ENCODE measurements at places on chromosomes 5 and 9. TPM values are rescaled to one million over a fixed set of nuclear protein-coding genes. Genes with fewer than 3 reads are reported as not detected.

The BRINP1 gene
- not detected for total RNA-seq

The CARTPT gene
- not detected for total RNA-seq

The C8G gene
- 0.76 TPM for total RNA-seq

The RXRA gene
- 22.8 TPM for total RNA-seq

The TAS2R1 gene
- total RNA-seq: not detected

The DNM1 gene
- total RNA-seq: 2.4 TPM

The ACTBL2 gene
- not detected for total RNA-seq

The FOXD4L3 gene
- total RNA-seq: not detected

The PCDHGB1 gene
- 0.48 TPM for total RNA-seq

The ROR2 gene
- not detected for total RNA-seq

The DMRT3 gene
- not detected for total RNA-seq

The SLC24A2 gene
- not detected for total RNA-seq

The C7 gene
- total RNA-seq: not detected

The MEF2C gene
- total RNA-seq: 0.25 TPM

The GLRX gene
- 14.9 TPM for total RNA-seq

The GPR21 gene
- 1.0 TPM for total RNA-seq

The PCDHA4 gene
- total RNA-seq: not detected

The LMX1B gene
- not detected for total RNA-seq

The SPINK14 gene
- not detected for total RNA-seq

The AK8 gene
- not detected for total RNA-seq

The IGFBPL1 gene
- total RNA-seq: not detected

The CCL19 gene
- not detected for total RNA-seq

The SPINK13 gene
- not detected for total RNA-seq

The CDX1 gene
- not detected for total RNA-seq

The DMRTA1 gene
- total RNA-seq: not detected

The DNAI1 gene
- not detected for total RNA-seq

The CCDC187 gene
- 0.02 TPM for total RNA-seq

The QRFP gene
- not detected for total RNA-seq

The ADGRD2 gene
- total RNA-seq: not detected
